Suprapubic skin (tissue), 4 donors: ENCODE measurements at places on chromosomes 2 and 18.

DNA sequence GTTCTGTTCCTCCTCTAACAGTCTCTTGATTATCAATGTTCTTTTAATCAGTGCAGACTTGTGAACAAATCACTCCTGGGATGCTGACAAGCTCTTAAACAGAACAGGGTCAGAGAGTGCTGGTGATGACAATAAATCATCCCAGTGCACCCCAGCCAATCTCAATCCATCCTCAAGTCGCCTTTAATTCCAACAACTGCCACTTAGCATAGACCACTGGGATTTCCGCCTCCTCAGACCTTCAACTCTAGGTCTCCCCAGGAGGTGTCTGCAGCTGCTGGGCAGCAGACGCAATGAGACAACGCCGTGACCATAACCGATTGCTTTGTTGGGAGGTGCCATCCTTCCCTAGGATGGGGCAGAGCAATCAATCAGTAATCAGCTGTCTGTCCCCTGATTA lies 184.2 kb upstream of the ACAA2 start:
- no peak for DNase-seq

DNA sequence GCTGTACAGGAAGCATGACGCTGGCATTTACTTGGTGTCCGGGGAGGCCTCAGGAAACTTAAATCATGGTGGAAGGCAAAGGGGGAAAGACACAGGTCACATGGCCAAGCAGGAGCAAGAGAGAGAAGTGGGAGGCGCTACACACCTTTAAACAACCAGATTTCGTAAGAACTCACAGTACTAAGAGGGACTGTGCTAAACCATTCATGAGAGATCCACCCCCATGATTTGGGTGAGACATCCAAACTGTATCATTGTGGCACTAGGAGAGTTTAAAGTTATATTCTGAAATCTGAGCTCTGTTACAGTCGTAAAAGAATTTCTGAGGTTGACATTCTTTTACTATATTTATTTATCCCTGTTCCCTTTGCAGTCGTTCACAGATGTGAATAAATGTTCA lies 116.6 kb downstream of the ICA1L start:
- DNase-seq, result no peak

DNA sequence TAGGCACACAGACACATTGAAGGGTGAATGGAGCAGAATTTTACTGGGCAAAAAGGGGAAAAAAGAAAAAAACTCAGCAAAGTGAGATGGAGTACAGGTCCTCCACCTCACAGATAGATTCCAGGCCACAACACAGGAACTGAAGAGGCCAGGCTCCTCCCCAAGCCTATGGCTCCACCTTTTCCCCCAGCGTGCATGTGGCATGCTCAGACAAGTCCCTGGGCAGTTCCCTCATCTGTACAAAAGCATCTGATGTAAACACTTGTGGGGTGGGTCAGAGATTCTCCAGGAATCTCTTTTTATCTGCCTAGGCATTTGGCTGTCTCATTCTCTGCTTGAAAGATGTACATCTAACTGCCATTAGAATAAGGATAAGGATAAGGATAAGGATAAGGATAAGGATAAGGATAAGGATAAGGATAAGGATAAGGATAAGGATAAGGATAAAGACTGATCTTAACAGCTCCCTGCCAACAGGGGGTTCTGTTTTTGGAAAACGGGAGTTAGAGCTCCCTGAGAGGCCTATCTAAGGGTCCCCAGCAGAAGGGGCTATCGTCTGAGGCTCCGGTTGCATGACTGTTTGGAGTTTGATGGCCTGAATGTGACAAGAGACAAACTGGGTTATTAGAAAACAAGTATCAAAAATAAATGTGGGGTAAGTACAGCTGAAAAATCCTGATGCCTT lies 17.2 kb upstream of the ASXL3 start:
- no peak for DNase-seq

- no peak for DNase-seq
Measured at GRCh38 chr2:76517574-76517909, 806.8 kb upstream of the GCFC2 start.

- DNase-seq, result no peak
Measured at GRCh38 chr2:223273995-223274394, 222.0 kb downstream of the KCNE4 start.

DNA sequence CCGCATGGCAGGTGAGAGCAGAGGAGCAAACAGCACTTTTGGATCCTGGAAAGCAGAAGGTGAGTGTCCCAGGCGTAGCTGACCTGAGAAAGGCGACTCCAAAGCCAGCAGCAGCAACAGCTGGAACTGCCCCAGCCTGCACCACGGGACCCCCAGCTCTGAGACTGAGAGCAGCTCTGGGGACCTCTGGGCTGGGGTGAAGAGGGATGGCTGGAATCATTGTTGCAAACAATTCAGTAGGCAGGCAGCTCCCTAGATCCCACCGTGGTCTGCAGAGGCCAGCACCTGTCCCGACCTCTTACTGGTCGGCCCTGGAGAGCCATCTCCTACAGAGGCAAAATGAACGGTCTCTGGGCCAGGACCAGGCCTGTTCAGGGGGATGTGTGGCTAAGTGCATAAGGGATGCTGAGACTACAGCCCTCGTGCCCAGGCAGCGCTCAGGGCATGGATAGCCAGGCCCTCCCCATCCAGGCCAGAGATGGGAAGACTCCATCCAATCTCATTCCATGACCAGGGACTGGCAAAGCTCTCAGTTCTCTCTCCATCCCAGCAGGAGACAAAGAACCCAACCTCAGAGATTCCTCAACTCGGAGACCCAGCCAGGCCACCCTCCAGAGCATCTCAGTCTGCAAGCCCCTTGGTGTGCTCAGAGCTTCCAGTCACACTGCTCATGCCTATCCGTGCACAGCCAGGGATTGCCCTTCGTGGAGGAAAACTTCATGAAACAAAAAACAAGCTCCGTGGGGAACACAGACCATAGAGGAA lies 38.2 kb upstream of the ALPP start:
- no peak for DNase-seq

DNA sequence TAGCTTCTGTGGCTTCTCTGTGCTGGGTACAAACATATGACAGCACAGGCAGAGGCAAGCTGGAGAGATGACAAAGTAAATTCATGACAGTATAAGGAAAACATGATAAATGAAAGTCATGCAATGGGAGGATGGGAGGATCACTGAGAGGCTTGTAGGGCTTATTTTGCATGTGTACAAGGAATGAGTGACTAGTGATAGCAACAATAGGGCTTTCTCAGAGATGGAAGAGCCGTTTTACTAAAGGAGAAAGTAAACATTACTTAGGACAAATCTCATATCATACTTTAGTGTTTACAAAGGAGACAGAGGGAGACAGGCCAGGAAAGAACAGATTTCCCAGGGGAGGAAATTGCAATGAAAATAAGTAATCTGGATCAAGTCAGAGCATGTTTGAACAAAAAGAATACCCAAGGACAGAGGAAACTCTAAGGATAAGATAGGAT lies 82.5 kb upstream of the RBMS1 start:
- no peak for DNase-seq
